ENCODE measurements at places on chromosomes 12 and 14. TPM values are rescaled to one million over a fixed set of nuclear protein-coding genes. Genes with fewer than 3 reads are reported as not detected.

- DNase-seq: no peak
Observed at GRCh38 chr14:34122650-34123049, 171.8 kb upstream of the EGLN3 start.

SLC17A8 gene
- not detected for total RNA-seq

DNA sequence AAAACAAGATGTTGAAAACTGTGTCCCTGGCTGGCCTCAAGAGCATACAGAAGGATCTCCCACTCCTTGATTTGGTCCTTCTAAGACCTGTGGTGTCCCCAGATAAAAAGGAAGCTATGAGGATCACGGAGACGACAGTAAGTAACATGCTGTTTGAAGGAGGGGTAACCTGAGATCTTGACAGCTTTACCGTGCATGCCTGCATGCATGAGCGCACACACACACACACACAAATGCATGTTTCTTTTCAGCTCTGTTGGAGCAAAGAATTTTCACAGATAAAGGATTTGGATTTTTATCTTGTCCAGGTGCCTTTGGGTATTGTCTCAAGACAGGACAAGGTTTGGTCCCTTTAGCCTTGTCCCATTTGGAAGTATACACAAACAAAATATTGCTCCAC is 411.6 kb upstream of the CCDC196 start:
- no peak for DNase-seq

DNA sequence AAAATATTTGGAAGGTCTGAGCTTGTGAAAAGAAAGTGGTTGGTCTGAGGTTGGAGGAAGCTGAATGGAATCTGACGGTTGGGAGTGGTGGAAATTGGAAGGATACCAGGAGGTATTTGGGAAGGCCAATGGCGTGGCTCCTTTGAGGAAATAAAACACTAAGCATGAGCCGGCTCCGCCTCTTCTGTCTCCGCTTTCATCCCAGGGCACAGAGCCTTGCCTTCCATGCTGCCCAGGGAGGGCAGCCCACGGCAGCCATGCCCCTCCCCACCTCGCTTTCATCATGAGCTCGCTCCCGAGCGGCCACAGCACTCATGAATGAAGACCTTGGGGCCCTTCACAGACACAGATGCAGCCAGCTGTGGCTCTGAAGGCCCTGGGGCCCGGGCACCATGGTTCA is 36.2 kb downstream of the HSP90AA1 start:
- no peak for DNase-seq

DNA sequence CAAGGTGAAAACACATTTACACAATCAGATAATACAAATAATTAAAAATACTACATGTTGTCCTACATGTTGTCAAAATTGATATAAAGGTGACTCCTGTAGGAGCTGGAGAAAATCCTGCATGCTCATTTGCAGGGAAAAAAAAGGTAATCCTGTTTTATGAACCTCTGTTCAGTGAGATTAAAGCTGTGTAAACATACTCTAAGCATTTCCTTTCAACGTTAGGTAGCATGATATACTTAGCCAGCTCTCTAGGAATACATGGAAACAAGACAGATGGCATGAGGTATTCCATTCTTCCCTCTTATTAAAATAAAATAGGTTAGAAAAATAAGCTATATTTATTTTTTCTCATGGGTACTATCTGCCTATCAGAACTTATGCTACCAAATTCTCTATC is 635.7 kb upstream of the FLRT2 start:
- DNase-seq: no peak

- no peak for DNase-seq
Observed at GRCh38 chr12:19895246-19896020, 456.1 kb downstream of the AEBP2 start.

GRCh38 chr12:8156845-8157244 is at the start of gene ZNF705A:
TSS of gene ZNF705A (plus strand) at chr12:8157015. CDS start at chr12:8172626, 15,611 bp downstream.
- peak; percentile 61 for DNase-seq

DNA sequence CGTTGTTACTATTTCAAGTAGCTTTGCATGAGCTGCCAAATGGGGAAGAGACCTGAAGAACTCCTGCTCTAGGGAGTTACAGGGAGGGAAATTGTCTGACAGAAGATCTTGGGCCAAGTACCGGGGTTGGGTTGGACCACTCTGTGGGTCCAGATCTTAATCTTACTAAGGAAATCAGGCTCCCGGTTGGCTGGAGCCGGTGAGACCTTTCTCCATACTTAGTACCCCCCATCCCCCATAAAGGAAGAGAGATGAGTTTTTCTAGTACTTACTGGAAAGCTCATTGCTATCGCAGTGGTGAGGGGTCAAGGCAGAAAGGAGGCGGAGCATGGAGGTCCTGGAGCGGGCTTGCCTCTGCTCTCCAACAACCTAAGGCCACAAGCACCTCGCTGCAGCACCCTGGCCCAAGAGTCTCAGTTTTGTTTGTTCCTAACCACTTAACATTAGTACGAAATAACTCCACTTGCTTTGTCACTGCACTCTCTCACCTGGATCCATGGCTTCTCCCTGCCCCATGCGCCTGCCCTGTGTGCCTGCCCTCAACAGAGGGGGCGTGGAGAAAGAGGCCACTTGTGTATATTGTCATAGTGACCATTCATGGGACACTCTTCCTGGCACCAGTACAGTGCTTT is 6.8 kb upstream of the UNC119B start:
- no peak for DNase-seq

DNA sequence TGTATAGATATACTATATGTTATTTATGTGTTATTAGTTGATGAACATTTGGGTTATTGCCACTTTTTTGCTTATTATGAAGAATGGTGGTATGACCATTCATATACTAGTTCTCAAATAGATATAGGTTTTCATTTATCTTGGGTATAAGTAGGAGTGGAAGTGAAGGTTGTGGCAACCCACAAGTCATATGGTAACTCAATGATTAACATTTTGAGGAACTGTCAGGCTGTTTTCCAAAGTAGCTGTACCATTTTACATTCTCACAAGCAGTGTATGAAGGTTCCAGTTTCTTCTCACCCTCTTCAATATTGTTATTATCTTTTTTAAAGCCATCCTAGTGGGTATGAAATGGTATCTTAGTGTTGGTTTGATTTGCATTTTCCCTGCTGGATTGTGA is 19.0 kb upstream of the MSRB3 start:
- DNase-seq: no peak

DNA sequence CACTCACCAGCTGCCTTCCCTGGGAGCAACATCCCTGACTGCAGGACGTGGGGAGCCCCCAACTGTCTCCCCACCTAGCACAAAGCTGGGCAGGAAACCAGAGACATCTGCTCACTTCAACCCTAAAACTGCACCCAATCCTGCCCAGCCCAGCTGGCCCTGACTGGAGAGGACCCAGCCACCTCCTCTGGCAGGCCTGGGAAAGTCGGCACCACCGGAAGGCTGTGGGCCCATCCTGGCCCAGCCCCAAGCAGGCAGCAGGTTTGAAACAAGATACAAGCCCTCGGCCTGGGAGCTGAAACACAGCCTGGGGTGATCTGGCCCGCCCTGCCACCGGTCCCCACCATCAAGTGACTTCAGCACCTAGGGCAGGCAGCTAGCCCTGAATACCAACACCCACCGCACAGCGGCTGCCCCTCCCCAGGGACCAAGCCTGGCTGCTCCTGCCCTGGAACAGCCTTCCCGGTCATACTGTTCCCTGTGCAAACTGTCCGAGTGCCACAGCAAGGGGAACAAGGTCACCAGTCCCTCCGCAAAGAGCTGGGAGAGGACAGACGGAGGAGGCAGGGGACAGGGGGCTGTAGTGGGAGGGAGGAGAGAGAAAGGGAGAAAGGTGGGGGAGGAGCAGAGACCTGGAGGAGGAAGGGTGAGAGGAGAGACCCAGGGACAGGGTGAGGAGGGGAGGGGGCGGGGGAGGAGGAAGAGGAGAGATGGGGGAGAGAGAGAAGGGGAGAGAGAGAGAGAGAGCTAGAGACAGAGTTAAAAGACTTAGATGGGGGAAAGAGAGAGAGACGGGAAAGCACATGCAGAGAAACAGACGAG is 115.7 kb downstream of the RFLNA start:
- DNase-seq: peak; percentile 87

GARIN6 gene
- not detected for total RNA-seq

IRAK3 gene
- total RNA-seq: 0.09 TPM

GPR132 gene
- total RNA-seq: 5.1 TPM

- DNase-seq: no peak
Observed at GRCh38 chr12:121814429-121815119, 10.8 kb downstream of the SETD1B start.

- DNase-seq: peak; percentile 9
Observed at GRCh38 chr12:80509781-80510556, 65.9 kb downstream of the PTPRQ start.

DENND5B gene
- 18.1 TPM for total RNA-seq

GRCh38 chr12:112418273-112418607 is 507 bp upstream of the PTPN11 start:
- DNase-seq: peak; percentile 13

GRCh38 chr14:106845286-106846087 is 1319.1 kb downstream of the TMEM121 start:
- DNase-seq: peak; percentile 60

DNA sequence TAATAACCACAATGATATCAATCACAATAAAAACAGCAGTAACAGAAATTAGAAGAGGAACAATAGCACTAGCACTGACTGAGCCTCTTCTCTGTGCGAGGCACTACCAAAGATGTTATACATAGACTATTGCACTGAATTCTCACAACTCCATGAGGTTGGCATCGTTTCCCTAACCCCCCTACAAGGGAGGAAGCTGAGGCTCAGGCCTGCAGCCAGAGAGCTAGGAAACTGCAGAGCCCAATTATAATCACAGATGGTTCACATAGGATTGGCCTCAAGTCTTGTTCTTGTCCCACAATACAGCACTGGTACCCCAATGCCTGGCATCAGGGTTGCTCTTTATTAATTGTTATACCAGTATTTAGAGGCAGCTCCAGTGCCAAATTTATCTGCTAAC is 278.0 kb downstream of the CEP128 start:
- no peak for DNase-seq

DNA sequence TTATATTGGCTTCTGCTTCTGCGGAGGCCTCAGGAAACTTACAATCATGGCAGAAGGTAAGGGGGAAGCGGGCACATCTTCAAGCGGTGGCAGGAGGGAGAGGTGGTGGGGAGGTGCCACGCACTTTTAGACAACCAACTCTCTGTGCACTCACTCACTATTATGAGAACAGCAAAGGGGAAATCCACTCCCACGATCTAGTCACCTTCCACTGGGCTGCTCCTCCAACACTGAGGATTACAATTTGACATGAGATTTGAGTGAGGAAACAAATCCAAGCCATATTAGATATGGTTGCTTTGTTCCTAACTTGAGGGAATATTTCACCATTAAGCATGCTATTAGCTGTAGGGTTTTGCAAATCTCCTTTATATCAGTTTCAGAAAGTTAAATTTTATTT is 80.3 kb downstream of the UNC79 start:
- no peak for DNase-seq

TMPRSS12 gene
- not detected for total RNA-seq

KRT6C gene
- not detected for total RNA-seq

PDZRN4 gene
- total RNA-seq: not detected

Measured in Daoy (cell line).